Mesenchymal stem cell (in vitro differentiated cells and primary cell): ENCODE measurements at places on chromosomes 6 and 20.

DNA sequence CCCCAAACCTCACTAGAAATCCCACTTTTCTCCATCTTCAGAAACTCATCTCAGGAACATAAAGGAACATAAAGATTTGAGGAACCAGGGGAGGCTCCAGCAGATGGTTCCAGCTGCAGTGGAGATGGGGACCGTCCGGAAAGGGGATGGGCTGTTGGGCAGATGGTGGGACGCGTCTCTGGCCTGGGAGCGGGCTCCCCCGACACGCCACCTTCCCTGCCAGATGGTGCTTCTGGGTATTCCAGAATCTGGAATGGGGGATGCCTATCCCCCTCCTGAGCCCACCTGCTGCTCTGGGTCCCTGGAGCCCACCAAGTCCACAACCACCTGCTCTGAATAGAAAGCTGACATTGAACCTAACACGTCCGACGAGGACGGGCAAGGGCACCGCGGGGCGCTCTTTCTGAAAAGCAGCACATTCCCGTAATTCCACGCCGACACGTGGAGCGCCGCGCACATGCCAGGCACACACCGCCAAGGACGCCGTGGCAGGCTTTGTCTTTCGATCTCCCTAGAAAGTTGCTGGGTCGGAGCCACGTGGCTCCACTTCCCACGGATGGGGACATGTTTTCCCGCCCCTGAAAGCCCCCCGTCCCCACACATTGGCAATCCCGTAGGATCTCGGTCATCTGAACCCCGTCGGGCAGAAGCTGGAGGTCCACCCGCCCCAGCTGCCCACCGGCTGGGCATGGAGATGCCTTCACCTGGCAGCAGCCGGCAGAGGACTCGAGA is 27.3 kb downstream of the SLC2A4RG start:
- H3K27ac ChIP-seq, result no peak overlapping the region
- no peak for DNase-seq
- H3K36me3 ChIP-seq, result peaks cover 54% of the 10 kb centered on the region
- peaks cover 16% of the 10 kb centered on the region for H3K27me3 ChIP-seq
- no peak overlapping the region for H3K4me3 ChIP-seq
- H3K4me1 ChIP-seq, result no peaks in the 10 kb centered on the region

- no peaks in the 10 kb centered on the region for H3K4me1 ChIP-seq
- no peaks in the 10 kb centered on the region for H3K27me3 ChIP-seq
- H3K27ac ChIP-seq, result no peak overlapping the region
- H3K36me3 ChIP-seq, result no peaks in the 10 kb centered on the region
- no peak overlapping the region for H3K4me3 ChIP-seq
Measured at GRCh38 chr6:56232436-56232835, 14.9 kb downstream of the COL21A1 start.

DNA sequence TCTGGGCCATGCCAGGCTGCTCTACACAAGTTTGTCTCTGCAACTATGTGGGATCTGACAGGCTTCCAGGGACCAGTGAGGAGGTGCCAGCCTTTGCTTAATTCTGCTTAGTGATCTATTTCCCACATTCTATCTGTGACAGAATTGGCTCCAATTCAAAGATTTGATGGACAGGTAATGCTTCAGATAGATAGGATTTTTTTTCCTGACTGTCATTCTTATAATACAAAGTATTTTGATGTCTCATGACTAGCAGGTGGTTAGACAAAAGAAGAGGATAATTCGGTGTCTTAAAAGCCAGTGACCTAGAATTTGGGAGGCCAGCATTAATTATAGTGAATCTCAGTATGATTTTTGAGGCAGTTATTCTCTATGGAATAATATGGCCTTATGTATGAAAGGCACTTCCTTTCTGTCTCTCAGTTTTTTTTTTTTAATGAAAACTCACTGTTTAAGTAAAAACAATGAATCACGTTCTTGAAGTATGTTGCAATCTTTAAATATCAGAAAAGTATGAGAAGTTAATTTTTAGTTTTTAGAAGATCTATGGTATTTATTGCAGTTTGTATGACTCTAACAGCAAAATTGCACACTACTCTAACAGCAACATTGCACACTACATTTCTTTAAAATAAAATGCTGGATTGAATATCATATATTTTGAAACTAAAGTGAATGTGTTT is 43.7 kb downstream of the TMEM200A start:
- no peak for DNase-seq
- H3K27me3 ChIP-seq, result no peaks in the 10 kb centered on the region
- peaks cover 2% of the 10 kb centered on the region for H3K36me3 ChIP-seq
- H3K4me1 ChIP-seq, result no peaks in the 10 kb centered on the region
- H3K4me3 ChIP-seq, result no peak overlapping the region

DNA sequence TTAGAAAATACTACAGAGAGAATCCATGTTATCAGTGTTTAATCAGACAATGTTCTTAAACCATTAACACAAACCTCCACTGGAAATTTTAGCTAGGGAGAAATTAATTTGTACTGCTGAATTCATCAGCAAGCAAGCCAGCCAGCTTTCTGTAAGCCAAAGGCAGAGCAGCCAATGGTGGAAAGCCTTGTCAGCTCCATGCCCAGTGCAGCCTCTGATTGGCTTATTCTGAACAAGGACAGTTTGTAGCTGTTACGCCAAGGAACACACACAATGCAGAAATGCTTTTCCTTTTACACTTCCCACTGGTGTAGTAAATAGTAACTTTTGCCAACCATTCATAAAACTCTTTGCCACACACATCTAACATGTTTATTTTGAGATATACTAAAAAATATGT is 265.0 kb downstream of the TENT5A start:
- no peak overlapping the region for H3K4me3 ChIP-seq
- no peak for DNase-seq
- no peaks in the 10 kb centered on the region for H3K4me1 ChIP-seq
- H3K36me3 ChIP-seq, result no peaks in the 10 kb centered on the region
- no peak overlapping the region for H3K27ac ChIP-seq
- H3K27me3 ChIP-seq, result no peaks in the 10 kb centered on the region

GRCh38 chr6:112130878-112131277 is 43.5 kb downstream of the FAM229B start:
- no peak overlapping the region for H3K4me3 ChIP-seq
- peaks cover 100% of the 10 kb centered on the region for H3K36me3 ChIP-seq
- no peaks in the 10 kb centered on the region for H3K4me1 ChIP-seq
- no peaks in the 10 kb centered on the region for H3K27me3 ChIP-seq
